GOT3 (cell line): ENCODE measurements at places on chromosomes 2 and 18.

- DNase-seq: no peak
Measured at GRCh38 chr2:64133828-64134227, 10.4 kb downstream of the PELI1 start.

- no peak for DNase-seq
Measured at GRCh38 chr2:99891428-99891780, 251.0 kb downstream of the AFF3 start.

DNA sequence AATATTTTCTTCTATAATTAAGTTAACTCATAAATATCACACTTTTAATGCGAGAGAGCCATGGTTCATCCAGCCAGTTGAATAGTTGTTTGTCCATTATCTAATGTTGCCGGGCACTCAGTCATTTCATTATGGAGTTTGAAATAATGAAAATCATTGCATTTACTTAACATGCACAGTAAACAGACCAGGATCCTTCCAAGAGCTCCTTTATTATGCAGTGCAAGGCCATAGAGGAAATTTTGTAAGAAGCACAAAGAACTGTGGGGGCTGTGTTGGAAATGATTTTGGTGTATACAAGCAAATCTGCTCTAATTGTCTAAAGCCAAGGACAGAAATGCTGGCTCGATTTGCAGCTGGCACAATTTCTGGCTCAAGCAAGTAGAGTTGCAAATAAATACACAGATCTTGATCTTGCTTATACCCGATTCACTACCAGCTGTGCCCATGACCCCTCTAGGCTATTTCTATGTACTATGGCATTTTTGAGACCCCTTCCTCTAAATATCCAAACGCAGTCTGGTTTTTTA, 400.3 kb upstream of the HNRNPA3 start:
- DNase-seq: no peak

- DNase-seq: no peak
Measured at GRCh38 chr2:25044990-25045389, 3.1 kb downstream of the EFR3B start.

DNA sequence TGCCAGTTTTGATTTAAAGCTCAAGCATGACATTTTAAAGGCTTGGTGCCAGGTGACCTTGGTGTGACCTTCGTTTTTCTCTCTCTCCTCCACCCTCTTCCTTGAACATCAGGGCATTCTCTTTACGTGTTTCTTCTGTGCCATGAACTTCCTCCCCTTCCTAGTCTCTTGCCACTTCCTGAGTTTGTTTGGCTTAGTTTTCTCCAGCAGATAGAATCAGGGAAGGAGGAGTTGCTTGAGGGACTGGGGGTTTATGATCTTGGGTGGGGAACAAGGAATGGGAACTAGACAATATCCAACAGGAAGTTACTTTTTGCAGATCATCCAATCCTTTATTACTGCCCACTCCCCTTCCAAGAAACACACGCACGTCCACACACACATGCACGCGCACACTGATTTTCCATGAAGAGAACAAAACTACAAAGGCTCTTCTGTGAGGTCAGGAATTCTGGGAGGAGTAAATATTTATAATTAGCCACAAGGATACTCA, 210.6 kb upstream of the EPAS1 start:
- no peak for DNase-seq

DNA sequence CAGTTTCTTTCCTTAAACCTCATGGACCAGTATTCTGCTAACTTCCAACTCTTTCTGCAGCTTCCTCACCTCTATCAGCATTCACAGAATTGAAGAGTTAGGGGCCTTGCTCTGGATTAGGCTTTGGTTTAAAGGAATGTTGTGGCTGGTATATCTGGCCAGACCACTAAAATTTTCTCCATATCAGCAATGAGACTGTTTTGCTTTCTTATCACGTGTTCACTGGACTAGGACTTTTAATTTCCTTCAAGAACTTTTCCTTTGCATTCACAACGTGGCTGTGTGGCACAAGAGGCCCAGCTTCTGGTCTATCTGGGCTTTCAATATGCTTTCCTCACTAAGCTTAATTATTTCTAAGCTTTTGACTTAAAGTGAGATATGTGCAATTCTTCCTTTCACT, 33.4 kb downstream of the SP3 start:
- no peak for DNase-seq

DNA sequence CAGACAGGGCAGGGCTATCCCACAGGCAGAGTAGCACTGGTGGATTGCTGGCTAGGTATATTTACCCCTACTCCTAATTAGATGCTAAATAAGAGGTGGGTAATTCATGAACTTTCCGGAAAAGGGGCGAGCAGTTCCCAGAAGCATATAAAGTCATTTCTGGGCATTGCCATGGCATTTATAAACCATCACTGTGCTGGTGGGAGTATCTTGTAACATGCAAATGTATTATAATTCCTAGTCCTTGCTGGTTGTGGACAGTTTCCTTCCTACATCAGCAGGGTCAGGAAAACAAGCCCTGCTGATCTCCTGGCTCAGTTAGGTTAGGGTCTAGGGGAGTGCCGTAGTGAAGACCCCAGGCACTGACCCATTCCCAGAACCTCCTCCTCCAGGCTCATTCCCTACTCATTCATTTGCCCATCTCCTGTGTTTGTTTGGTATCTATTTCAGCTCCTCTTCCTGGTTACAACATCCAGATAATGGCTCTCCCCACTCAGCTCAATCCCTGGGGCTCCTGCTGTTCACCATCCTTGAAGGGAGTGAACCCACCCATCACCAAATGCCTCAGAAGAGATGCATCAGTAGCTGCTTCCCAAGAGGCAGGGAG, 282.7 kb downstream of the SRBD1 start:
- no peak for DNase-seq

GRCh38 chr2:64283006-64283570, 138.9 kb upstream of the PELI1 start:
- no peak for DNase-seq

DNA sequence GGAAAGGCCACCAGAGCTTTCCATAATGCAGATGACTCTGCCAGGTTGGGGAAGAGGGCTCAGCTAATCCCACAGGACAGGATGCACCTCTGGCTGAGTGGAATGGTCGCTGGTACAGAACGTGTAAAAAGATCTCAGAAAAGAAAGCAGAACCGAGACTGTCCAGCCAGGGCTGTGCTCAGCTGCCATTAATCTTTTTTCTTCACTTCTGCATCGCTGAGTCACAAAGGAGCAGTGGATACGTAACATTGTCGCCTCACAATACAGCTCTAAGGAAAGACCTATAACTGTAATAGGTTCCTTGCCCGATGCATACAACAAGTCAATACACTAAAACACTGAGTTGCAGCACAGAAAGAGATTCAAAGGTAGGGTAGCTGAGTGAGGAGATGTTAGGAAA, 354.2 kb downstream of the EN1 start:
- no peak for DNase-seq

DNA sequence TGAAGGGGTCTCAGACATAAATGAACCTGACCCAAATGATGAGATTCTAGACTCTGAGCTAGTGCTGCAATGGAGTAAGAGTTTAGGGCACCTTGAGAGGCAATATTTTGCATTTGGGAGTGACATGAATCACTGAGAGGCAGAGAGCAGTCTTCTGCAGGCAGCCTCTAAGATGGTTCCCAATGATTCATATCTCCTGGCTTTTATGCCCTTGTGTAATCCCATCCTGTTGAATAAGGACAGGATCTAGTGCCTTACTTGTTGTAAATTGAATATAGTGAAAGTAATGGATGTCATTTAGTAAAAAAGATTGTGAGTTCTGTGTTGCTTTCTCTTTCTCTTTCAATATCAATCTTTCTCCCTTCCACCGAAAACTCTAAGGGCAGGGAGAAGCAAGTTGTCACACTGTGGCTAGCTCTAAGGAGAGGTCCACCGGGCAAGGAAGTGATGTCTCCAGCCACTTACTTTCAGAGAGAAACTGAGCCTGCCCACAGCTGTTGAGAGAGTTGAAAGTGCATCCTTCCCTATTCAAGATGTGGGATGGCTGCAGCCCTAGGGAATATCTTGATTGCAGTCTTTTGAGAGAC, 144.7 kb downstream of the TRIB2 start:
- no peak for DNase-seq

- no peak for DNase-seq
Measured at GRCh38 chr2:162174746-162175145, 22.7 kb upstream of the GCG start.

GRCh38 chr2:139000131-139000785, 220.1 kb upstream of the NXPH2 start:
- DNase-seq: no peak

- DNase-seq: no peak
Measured at GRCh38 chr2:82428251-82428650, 2030.8 kb downstream of the SUCLG1 start.

DNA sequence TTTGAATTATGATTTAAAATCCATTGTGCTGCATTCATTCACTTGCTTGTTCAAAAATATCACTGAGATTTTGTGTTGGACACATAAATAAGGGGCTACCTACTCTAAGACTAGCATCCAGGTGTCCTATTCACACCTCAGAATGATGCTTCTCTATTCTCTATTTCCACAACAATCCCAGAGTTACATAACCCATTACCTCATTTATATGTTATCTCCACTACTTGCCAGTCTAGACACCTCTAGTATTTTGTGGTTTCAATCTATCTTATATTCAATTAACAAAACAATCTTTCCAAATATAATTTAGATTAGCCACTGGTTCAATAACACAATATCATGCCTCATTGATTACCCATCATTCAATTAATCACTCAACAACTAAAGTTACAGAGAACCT, 409.8 kb downstream of the NCKAP5 start:
- DNase-seq: no peak

GRCh38 chr2:200740907-200741306, 70.8 kb upstream of the BZW1 start:
- no peak for DNase-seq

- no peak for DNase-seq
Measured at GRCh38 chr2:227503433-227504406, 31.8 kb downstream of the AGFG1 start.

GRCh38 chr2:186603286-186603685, 13.4 kb downstream of the ITGAV start:
- no peak for DNase-seq

GRCh38 chr2:158998551-158999248, 30.3 kb downstream of the TANC1 start:
- DNase-seq: no peak

DNA sequence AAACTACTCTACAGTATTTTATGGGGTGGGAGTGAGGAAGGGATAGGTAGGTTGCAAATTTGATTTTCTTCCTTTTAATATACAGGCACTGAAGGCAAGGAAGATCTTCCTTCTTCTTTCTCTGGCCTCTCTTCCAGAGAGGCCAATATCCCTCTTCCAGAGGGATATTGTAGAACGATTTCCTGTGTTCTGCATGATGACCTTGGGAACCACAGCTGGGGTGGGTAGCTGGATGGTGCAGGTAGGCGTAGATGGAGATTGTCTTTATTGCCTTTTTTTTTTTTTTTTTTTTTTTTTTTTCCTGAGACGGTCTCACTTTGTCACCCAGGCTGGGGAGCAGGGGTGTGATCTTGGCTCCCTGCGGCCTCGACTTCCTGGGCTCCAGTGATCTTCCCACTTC, 49.4 kb downstream of the GATA6 start:
- DNase-seq: no peak

GRCh38 chr2:206305523-206306245, 31.2 kb downstream of the ZDBF2 start:
- no peak for DNase-seq

- DNase-seq: no peak
Measured at GRCh38 chr2:233835230-233836186, 18.8 kb downstream of the HJURP start.

- DNase-seq: no peak
Measured at GRCh38 chr18:68152770-68153169, 562.1 kb downstream of the TMX3 start.

GRCh38 chr2:234495251-234496054, 1.4 kb downstream of the ARL4C start:
- DNase-seq: no peak

GRCh38 chr2:43178602-43179542, 47.5 kb downstream of the ZFP36L2 start:
- DNase-seq: peak; percentile 42

DNA sequence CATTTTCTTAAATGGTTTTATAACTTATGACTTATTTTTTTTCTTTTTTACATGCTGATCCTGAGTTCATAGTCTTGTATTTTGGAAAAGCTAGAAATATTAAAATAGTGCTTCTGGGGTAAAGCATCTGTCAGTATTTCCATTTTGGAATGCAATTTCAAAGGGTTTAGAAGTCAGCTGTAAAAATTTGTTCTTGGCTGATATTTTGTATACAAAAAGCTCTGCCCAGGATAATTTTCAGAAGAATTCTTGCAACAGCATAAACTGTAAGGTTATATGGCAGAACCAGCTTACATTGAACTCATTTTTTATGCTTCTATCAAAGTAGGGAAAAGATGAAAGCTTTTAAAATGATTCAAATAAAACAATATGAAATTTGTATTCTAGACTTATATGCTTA, 97.4 kb downstream of the DIS3L2 start:
- DNase-seq: no peak

- DNase-seq: no peak
Measured at GRCh38 chr2:11789243-11789642, 42.8 kb downstream of the LPIN1 start.

DNA sequence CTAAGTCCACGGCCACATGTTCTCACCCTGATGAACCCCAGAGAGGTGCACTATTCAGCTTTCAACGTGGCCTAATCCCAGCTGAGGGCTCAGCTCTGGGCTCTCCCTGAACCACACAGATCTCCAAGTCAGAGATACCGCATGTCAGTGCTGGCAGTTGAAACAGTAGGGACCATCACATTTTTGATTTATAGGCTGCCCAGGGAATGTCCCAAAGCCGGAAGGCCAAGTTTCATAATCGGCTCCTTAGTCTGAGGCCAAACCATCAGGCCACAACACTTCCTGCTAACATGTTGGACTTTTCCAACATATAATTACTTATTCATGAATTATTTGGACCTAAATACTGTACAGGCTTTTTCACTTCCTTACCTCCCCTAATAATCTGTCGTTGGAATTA, 91.9 kb upstream of the KLHL29 start:
- DNase-seq: no peak

DNA sequence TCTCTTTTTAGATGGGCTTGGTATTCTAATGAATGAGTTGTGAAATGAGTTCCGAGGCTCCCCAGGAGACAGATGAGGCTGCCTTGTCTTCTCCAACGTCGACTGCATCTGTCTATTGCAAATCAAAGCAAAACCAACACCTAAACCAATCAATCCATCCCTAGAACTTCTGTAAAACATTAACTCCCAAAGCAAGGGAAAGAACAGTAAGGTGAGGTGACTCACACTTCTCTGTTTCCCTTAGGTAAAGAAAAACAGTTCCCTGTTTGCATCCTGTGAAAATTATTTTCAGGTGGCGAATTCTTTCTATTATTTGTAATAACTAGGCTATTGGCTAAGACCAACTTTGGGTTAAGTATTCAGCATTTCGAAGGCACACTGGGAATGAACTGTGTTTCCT, 249.4 kb downstream of the EPHA4 start:
- DNase-seq: no peak

GRCh38 chr2:162833345-162833744, 5.2 kb downstream of the KCNH7 start:
- no peak for DNase-seq

- no peak for DNase-seq
Measured at GRCh38 chr2:88171966-88172365, 1.8 kb downstream of the THNSL2 start.

GRCh38 chr2:74577448-74577847, 22.9 kb downstream of the DOK1 start:
- DNase-seq: no peak

- DNase-seq: no peak
Measured at GRCh38 chr2:186544255-186544675, 45.6 kb upstream of the ITGAV start.
